ENCODE measurements at places on chromosomes 1 and 21. TPM values are rescaled to one million over a fixed set of nuclear protein-coding genes. Genes with fewer than 3 reads are reported as not detected.

DNA sequence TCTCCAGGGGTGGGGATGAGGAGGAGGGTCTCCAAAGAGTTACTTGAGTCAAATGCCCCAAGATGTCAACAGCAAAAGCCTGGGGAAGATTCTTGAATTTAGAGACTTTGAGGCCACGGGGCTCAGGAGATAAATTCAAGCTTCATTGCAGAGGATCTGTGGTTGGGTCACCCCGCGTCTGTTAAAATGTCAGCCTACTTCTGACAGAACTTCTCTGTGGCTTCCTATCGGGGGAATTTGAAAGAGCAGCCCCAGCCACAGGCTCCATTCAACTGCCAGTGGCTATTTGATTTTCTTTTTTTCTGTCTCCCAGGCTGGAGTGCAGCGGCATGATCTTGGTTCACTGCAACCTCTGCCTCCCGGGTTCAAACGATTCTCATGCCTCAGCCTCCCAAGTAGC is 62.5 kb upstream of the EFHD2 start:
- H3K27me3 ChIP-seq: no peaks in the 10 kb centered on the region
- no peak for DNase-seq
- H3K4me1 ChIP-seq: peaks cover 3% of the 10 kb centered on the region
- H3K27ac ChIP-seq: no peak overlapping the region
- H3K4me3 ChIP-seq: no peak overlapping the region

DNA sequence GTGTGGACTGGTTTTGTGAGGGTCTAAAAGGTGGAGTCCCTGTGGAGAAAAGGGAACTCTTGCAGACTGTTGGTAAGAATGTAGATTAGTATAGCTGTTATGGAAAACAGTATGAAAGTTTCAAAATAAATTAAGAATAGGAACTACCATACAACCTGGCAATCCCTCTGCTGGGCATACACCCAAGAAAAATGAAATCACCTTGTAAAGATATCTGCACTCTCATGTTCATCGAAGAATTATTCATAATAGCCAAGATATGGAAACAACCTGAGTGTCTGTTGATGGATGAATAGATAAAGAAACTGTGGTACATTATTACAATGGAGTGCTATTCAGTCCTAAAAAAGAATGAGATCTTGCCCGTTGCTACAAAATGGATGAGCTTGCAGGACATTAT is 109.6 kb downstream of the TBX19 start:
- DNase-seq: no peak
- H3K27me3 ChIP-seq: no peaks in the 10 kb centered on the region
- no peak overlapping the region for H3K27ac ChIP-seq
- H3K4me3 ChIP-seq: no peak overlapping the region
- peaks cover 10% of the 10 kb centered on the region for H3K4me1 ChIP-seq
- H3K36me3 ChIP-seq: no peaks in the 10 kb centered on the region

DNA sequence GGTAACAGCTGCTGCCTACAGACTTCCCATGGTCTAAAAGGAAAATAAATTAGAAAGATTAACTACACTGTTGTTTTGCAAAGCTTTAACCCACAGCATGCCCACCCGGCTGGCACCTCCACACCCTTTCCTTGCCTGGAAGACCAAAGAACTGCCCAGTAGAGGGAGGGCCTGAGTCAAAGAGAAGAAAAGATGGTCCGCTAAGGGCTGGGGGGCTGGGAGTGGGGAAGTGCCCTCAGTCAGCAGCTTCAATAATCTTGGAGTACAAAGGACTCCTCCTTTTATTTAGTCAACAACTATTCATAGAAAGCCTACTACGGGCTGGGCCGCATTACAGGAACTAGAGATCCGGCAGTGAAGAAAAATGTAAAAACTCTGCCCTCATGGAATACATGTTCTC is 40.6 kb downstream of the ERI3 start:
- no peaks in the 10 kb centered on the region for H3K4me1 ChIP-seq
- H3K36me3 ChIP-seq: peaks cover 7% of the 10 kb centered on the region
- H3K4me3 ChIP-seq: no peak overlapping the region
- H3K27ac ChIP-seq: no peak overlapping the region
- no peak for DNase-seq

DNA sequence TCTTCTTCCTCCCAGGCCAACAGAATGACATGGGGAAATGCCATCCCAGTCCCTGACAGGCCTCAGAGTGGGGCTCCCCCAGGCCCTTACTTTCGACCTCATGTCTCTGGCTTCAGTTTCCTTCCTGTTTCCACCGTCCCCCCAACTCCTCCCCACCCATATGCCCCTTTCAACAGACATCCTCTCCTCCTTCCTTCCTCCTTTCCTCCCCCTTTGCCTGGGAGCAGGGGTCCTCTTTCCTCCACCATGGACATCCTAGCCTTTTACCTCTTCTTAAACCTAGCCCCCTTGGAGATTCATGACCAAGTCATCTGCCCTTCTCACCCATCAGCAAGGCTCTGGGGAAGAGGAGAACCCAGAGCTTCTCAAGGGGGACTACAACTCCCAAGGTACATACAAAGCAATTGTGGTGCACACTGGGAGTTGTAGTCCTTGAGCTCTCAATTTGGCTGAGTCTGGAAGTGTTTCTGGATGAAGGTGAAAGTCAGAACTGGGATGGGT is 4.0 kb downstream of the ZBTB7B start:
- peak overlapping the region; percentile 100 for H3K27ac ChIP-seq
- H3K4me3 ChIP-seq: peak overlapping the region; percentile 51
- peaks cover 43% of the 10 kb centered on the region for H3K4me1 ChIP-seq

DNA sequence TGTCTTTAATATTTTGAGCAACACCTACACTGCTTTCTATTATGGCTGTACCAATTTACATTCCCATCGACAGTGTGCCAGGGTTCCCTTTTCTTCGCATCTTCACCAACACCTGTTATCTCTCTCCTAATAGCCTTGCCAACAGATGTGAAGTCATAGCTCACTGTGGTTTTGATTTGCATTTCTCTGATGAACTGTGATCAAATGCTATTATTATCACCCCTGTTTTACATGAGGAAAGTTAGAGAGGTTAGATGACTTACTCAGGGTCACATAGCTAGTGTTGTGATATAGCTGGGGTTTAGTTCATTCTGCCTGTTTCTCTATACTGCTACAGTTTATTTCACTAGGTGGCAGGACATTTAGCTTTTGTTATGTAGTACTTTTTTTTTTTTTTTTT is 204.1 kb downstream of the FMN2 start:
- no peaks in the 10 kb centered on the region for H3K27me3 ChIP-seq
- no peak overlapping the region for H3K4me3 ChIP-seq
- DNase-seq: no peak
- H3K27ac ChIP-seq: no peak overlapping the region
- H3K36me3 ChIP-seq: no peaks in the 10 kb centered on the region

GRCh38 chr1:5850503-5850902 is 141.7 kb downstream of the NPHP4 start:
- peaks cover 9% of the 10 kb centered on the region for H3K27me3 ChIP-seq
- H3K4me3 ChIP-seq: no peak overlapping the region
- no peak overlapping the region for H3K27ac ChIP-seq
- H3K36me3 ChIP-seq: no peaks in the 10 kb centered on the region
- no peaks in the 10 kb centered on the region for H3K4me1 ChIP-seq
- DNase-seq: no peak

- no peaks in the 10 kb centered on the region for H3K4me1 ChIP-seq
- no peaks in the 10 kb centered on the region for H3K27me3 ChIP-seq
- no peaks in the 10 kb centered on the region for H3K36me3 ChIP-seq
- no peak overlapping the region for H3K4me3 ChIP-seq
Observed at GRCh38 chr1:201059871-201060555, 36.5 kb upstream of the KIF21B start.

DNA sequence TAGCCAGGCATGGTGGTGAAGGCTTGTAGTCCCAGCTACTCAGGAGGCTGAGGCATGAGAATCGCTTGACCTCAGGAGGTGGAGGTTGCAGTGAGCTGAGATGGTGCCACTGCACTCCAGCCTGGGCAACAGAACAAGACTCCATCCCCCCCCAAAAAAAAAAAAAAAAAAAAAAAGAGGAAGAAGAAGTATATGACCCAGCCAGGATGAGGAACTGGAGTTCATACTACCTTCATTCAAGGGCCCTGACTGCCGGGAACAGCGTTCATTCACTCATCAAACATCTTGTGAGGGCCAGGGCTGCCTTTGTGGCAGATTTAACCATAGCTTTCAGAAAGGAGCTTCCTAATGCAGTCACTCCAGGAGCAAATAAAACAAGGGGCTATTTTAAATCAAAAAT is 127.6 kb downstream of the MRPS6 start:
- no peaks in the 10 kb centered on the region for H3K4me1 ChIP-seq
- H3K27me3 ChIP-seq: no peaks in the 10 kb centered on the region
- no peak for DNase-seq
- no peaks in the 10 kb centered on the region for H3K36me3 ChIP-seq
- peak overlapping the region; percentile 70 for H3K27ac ChIP-seq

DNA sequence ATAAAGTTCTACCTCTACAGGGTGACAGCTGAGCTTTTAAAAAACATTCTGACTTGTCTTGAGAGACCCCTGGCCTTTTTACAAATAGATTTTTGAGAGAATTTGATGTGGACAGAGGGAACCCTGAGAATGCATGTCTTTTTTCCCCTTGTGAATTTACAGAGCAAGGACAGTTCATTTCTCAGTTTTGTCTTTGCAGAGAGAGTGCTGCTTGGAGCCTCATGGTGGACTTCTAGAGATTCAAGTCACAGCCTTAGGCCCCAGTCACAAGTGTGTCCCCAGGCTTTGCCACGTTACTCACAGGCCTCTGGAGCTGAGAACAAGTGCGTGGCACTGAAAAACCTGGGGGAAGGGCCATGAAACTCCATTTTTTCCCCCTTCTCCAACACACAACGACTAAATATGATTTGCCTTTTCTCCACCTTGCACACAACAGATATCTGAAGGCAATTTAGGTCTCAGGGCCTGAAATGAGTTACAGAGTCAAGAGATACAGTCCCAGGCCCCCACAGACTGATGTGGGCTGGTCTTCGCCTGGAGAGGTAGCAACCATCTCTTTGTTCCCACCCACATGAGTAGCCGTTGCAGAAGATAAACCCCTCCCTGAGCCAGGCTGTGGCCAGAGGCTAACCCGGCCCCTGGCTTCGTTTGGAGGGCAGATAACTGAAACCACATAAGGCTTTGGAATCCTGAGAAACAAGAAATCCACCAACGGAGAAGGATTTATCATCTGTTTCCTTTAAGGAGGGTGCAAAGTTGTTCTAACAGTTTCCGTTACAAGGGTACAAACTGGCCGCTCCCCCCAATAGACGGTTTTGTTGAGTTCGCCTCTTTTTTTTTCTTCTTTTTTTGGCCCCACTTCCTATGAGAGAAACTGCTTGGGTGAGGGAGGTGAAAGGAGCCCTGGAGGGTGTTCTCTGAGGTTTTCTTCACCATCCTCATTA is 1.0 kb upstream of the PIGV start:
- no peaks in the 10 kb centered on the region for H3K36me3 ChIP-seq
- H3K27me3 ChIP-seq: no peaks in the 10 kb centered on the region

DNA sequence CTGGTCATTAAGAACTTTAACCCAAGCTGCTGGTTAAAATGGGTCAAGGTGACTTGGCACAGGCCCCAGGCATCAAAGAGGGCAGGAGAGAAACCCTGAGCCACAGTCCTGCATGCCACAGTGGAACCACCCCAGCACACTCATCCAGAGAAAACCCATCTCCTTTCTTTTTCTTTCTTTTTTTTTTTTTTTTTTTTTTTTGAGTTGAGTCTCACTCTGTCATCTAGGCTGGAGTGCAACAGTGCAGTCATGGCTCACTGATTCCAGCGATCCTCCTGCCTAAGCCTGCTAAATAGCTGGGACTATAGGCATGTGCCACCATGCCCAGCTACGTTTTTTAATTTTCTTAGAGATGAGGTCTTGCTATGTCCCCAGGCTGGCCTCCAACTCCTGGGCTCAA is 109.2 kb upstream of the RAB4A start:
- H3K36me3 ChIP-seq: no peaks in the 10 kb centered on the region
- H3K4me3 ChIP-seq: no peak overlapping the region

DNA sequence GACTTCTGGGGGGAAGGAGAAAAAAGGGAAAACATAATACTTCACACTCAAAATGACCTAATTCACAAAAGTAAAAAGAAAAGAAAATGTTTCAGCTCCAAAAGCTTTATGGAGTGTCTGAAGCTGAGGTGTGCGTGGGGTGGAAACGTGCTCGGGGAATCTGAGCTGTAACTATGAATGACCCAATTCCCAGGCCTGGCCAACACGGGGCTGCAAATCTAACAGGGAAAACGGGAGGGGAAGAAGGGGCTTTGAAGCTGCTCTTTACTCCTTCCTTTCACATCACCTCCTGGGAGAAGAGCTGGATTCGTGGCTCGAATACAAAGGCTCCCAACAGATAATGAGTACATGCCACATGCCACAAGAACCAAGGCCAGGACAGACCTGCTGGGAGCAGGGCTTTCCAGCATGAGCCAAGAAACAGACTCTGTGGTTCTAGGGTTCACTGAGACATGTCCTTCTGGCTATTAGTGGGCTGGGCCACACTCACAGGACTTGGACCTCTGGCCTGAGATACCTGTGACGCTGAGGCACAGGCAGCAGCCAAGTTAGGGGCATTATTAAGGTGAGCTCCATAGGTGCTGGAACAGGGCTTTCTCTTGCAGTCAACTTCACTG is 51.5 kb downstream of the SLC66A1 start:
- H3K36me3 ChIP-seq: no peaks in the 10 kb centered on the region
- H3K27ac ChIP-seq: peak overlapping the region; percentile 70
- no peak overlapping the region for H3K4me3 ChIP-seq
- no peaks in the 10 kb centered on the region for H3K27me3 ChIP-seq
- DNase-seq: no peak

Gene IVL
- total RNA-seq: 0.46 TPM

Gene BNIPL
- 14.8 TPM for total RNA-seq

Gene RSPO1
- 1.6 TPM for total RNA-seq

Gene UBL4B
- not detected for total RNA-seq

Gene HSD3B2
- total RNA-seq: not detected

Measured in prostate gland (tissue), 2 donors.